ENCODE measurements at places on chromosomes 6 and 20.

GRCh38 chr6:31225735-31226134, 46.2 kb downstream of the HLA-C start:
- DNase-seq = no peak

DNA sequence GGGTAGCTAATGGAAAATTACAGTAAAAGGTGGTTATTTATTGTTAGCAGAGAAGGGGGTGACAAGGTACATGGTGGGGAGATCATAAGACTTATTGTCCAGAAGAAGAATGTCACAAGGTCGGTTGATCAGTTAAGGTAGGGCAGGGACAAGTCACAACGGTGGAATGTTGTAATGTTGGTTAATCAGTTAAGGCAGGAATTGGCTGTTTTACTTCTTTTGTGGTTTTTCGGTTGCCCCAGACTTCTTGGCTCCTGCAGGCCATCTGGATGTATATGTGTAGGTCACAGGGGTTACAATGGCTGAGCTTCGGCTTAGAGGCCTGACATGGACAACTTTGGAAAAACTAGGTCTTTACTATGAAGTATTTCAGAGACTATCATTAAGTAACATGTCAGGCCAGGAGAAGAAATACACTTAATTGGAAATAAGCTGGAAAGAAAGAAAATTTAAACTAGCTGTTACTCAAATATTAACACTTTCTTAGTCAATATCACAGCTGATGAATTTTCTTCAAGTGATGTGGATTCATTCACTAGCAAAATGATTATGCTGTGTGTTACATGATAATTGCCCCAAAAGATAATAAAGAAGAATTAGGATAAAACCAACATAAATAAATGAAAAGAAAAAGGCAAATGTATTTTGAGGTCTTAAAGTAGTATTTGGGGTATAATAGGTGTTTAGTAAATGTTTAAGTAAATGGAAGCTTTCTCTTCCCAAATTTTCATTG, 4.4 kb downstream of the AIG1 start:
- DNase-seq = no peak

DNA sequence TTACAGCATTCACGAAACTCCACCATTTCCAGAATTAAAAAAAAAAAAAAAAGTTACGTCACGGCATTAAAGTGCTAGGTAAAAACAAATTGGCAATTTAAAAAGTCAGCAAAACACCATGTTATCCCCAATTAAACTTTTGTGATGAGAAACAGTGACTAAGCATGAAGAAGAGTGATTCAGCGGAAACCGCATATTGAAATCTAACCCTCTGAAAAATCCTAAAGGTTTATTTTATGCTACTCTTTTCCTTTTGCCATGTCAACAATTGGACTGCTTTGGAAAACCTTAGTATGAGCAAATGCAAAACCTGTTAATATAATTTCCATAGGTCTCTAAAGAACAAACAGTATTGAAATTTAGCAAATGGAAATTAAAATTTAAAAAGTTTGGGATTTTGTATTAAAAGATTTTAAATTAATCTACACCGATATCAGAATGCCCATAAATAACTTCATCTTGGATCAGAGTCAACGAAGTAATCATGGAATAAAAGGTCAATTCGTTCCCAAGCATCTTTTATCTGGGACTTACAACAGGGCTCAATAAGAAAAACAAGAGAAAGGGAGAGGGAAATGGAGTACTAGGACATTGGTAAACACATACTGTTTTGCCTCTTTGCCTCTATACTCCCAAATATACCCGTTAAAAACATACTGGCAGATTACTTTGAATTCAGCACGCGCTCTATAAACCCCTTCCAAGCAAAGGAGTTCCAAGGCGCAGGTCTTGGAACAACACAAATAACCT, 1.1 kb downstream of the FBXO30 start:
- no peak for DNase-seq

DNA sequence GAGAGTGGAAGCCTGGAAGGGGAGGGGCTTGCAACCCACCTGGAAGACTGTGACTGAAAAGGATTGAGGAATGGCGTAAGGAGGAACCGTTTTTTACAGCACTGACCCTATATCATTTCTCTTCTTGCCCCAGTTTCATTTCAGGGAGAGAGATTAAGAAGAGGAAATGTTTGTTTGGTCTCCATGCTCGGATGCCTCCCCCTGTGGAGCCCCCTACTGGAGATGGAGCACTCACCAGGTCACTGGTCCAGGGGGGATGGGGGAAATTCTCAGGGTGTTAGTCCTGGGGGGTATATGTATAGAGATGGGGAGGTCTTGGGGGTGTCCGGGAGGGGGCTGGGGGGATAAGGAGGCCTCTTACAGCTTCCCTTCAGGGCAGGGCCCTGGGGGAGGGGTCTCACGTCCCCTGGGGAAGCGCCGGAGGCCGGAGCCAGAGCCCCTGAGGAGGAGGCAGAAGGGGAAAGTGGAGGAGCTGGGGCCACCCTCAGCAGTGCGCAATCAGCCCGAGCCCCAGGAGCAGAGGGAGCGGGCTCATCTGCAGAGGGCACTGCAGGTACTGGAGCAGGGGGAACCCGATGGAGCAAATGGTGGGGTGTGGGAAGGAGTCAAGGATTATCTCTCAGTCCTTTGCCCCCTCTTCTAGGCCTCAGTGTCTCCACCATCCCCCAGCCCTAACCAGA, 3.2 kb downstream of the CUTA start:
- DNase-seq = no peak

DNA sequence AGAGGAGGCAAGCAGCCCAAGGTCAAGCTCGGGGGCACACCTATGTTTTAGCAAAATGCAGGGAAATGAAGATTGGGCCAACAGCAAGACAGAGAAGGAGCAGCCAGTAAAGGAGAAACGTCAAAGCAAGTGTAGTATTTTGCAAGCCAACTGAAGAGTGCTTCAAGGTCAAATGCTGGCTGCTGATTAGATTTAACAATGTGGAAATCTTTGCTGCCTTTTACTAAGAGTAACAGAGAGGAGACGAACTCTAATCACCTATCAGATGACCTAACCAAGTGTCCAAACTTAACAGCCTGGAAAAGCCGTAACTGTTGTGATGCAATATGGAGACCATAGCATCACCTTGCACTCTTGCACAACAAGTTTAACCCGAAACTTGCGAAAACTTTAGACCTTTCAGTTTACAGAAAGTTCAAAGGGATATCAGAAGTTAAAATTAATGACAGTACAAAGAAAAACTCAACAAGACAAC, 30.4 kb downstream of the AKIRIN2 start:
- no peak for DNase-seq

DNA sequence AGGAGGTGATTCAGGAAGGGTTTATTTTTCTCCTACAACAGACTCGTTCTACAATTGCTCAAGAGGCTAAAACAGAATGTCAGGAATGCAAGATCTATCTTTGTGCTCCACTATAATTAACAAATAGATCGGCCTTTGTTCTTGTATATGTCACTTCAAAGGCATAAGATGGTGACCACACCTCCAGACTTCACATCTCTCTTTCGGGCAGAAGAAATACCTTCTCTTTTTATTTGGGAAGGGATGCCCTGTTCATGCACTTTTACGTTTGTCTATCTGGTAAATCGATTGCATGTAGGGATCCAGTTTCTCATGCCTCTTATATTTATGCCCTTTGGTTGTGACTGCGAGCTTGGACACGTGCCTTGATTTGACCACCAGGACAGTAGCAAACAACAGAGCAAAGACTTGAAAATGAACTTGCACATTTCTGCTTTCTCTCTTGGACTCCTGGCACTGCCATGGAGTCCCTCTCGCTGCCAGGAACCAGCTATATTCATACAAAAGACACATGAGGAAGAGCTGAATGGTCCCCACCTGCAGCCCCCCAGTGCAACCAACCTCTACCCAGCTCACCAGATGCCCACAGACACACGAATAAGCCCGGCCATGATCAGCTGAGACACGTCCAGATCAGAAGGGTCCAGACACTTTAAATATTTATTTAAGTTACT, 219.8 kb upstream of the STXBP5 start:
- no peak for DNase-seq

- DNase-seq = no peak
Observed at GRCh38 chr20:57566803-57567459, 6.0 kb downstream of the PCK1 start.

- DNase-seq = no peak
Observed at GRCh38 chr6:135149376-135149775, 31.7 kb upstream of the MYB start.
